ENCODE measurements at places on chromosomes 4 and X. TPM values are rescaled to one million over a fixed set of nuclear protein-coding genes. Genes with fewer than 3 reads are reported as not detected.

DNA sequence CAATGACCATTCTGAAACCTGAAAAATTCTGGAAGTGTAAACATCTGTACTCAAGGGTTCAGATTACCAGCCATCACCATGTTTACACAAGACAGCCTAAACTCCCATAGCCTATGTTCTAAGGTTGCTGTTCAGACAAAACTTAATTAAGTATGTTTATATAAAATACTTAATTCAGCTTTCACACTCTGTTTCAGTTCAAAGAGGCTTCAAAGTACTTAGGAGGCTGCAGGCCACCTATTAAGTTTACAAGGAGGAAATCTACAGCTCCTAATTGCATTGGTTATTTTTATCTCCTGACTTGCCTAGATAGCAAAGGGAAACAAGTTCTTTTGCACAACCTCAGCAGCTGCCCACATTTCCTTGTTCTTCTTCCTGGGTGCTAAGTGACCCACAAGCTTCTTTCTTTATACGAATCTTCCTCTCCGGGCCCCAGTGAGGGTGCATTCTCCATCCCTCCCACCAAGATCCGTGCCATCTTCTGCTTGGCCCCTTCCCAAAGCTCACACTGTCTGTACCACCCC, 2.0 kb downstream of the GAK start:
- DNase-seq: no peak
- H3K27ac ChIP-seq: no peak overlapping the region
- no peaks in the 10 kb centered on the region for H3K27me3 ChIP-seq
- H3K36me3 ChIP-seq: no peaks in the 10 kb centered on the region
- peaks cover 75% of the 10 kb centered on the region for H3K4me1 ChIP-seq
- H3K4me3 ChIP-seq: no peak overlapping the region

DNA sequence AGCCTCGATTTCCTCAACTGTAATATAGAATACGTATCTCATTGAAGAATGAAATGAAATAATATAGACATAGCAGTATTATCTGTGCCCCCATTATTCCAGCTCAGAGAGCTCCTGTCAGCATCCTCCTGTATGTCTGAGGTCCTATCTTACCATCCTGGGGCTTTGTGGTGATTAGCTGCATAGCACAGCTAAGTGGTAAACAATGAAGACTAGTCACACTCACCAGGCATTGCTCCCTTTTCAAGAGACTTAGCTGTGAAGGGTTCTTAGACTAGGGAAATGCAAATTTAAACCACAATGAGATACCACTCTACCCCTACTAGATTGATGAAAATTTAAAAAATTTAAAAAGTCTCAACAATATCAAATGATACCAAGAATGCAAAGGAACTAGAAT, 172.9 kb downstream of the SLC39A8 start:
- H3K27ac ChIP-seq: no peak overlapping the region
- no peaks in the 10 kb centered on the region for H3K36me3 ChIP-seq

DNA sequence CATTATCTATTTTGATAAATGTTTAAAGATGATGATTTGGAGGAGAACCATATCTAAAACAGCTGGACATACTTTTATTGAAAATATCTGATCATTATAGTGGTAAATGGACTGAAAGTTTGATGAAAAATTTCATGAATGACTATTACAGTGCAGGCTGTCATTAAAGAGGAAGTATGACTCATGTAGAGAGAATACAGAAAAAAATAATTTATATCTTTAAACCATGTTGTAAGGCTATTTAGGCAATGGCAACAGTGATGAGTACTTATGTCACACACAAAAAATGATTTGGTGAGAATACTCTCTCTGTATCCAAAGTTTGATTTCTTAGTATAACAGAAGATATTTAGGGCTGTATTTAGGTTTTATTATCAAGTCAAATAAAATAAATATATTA, 3.9 kb upstream of the GLRB start:
- H3K27me3 ChIP-seq: peaks cover 10% of the 10 kb centered on the region
- H3K4me3 ChIP-seq: no peak overlapping the region
- peaks cover 7% of the 10 kb centered on the region for H3K4me1 ChIP-seq
- no peaks in the 10 kb centered on the region for H3K36me3 ChIP-seq

DNA sequence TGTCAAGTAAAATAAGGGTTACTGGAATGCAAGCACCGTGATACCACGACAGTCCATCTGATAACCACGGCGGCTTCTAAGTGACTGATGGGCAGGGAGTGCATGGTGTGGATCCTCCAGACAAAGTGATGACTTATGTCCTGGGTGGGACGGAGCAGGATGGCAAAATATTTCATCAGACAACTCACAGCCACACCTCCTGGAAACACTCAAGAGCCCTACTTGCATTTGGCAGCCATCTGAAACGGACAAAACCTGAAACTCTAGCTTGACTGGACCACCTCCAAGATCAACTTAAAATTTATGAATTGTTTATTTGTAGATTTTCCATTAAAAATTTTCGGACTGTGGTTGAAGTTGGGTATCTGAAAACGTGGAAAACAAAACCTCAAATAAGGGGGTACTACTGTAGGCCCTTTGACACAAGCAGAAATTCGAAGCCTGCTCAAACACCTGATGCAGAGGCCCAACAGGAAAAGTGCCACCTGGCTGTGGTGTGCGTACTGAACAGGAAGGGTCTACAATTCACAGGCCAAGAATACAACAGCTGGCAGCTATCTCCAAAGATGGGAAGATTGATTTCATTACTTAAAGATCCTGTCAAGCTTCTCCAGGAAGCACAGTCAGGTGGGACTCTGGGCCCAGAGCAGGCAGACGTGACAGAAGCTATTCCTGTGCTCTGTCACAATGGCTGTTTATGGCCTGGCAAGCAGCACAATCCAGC, 26.0 kb downstream of the LRIT3 start:
- H3K36me3 ChIP-seq: no peaks in the 10 kb centered on the region
- H3K4me1 ChIP-seq: no peaks in the 10 kb centered on the region
- no peak overlapping the region for H3K27ac ChIP-seq
- no peaks in the 10 kb centered on the region for H3K27me3 ChIP-seq

GRCh38 chr4:143202824-143203223, 18.1 kb downstream of the USP38 start:
- peaks cover 7% of the 10 kb centered on the region for H3K4me1 ChIP-seq
- H3K4me3 ChIP-seq: no peak overlapping the region
- no peak for DNase-seq
- H3K27ac ChIP-seq: no peak overlapping the region

- H3K4me1 ChIP-seq: peaks cover 8% of the 10 kb centered on the region
- H3K4me3 ChIP-seq: no peak overlapping the region
- H3K27me3 ChIP-seq: no peaks in the 10 kb centered on the region
- no peak overlapping the region for H3K27ac ChIP-seq
- DNase-seq: no peak
These were observed 81.5 kb upstream of the PTPN13 start for GRCh38 chr4:86512631-86513030.

DNA sequence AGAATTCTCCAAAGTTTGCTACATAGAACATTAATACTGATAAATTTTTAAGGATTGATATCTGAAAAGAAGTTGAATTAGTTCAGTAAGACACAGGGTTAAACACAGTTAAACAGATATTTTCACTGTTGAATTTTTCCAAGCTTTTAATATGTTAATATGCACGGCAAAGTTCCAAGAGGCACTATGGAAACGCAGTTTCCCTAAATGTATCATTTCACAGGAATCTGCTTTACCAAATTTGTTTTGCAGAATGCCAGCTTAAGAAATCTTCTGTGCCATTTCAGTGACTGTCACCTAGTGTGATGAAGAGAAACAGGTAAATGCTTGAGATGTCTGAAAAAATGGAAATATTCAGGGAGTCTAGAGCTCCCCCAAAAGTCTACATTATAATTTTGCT, 395.9 kb upstream of the GRIA3 start:
- no peak overlapping the region for H3K4me3 ChIP-seq
- H3K27ac ChIP-seq: no peak overlapping the region
- H3K27me3 ChIP-seq: no peaks in the 10 kb centered on the region
- H3K4me1 ChIP-seq: no peaks in the 10 kb centered on the region

Gene SERPINA7
- not detected for total RNA-seq

Gene GRK4
- total RNA-seq: 9.0 TPM

Gene AIMP1
- total RNA-seq: 36.4 TPM

Gene IBSP
- total RNA-seq: not detected

Gene PAGE2B
- not detected for total RNA-seq

Gene ANAPC10
- 15.4 TPM for total RNA-seq

Gene NEUROG2
- total RNA-seq: not detected

Data from left ventricle myocardium inferior (tissue), 1 donor.